ENCODE measurements at places on chromosomes 4 and X. TPM values are rescaled to one million over a fixed set of nuclear protein-coding genes. Genes with fewer than 3 reads are reported as not detected.

The XG gene
- 0.67 TPM for total RNA-seq

GRCh38 chrX:3712870-3713224 is 602 bp downstream of the PRKX start:
- ATAC-seq: no peak

- no peak for ATAC-seq
Measured at GRCh38 chrX:37454537-37455285, 105.5 kb downstream of the PRRG1 start.

The EDA2R gene
- total RNA-seq: 2.3 TPM

- no peak for ATAC-seq
Measured at GRCh38 chrX:118569676-118570075, 74.1 kb downstream of the DOCK11 start.

DNA sequence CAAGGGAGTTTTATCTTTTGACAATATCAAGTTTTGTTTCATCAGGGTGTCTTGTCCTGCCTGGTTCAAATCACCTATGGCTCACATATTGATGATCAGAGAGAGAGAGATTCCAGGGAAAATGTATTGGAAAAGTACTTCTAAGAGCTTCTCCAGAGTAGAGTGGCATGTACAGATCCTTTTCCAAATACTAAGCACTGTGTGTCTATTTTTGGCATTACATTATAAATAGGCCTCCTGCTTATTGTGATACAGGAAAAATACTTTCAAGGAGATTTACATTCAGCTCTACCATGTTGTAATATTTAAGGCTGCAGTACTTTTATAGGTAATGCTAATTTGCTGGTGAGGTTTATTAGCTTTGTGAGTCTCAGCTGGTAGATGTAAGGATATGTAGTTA is 100.8 kb downstream of the DCK start:
- no peak for ATAC-seq

- ATAC-seq: no peak
Measured at GRCh38 chrX:40530509-40530908, 50.3 kb upstream of the ATP6AP2 start.

GRCh38 chrX:46777971-46778810 is 19.3 kb upstream of the SLC9A7 start:
- no peak for ATAC-seq

DNA sequence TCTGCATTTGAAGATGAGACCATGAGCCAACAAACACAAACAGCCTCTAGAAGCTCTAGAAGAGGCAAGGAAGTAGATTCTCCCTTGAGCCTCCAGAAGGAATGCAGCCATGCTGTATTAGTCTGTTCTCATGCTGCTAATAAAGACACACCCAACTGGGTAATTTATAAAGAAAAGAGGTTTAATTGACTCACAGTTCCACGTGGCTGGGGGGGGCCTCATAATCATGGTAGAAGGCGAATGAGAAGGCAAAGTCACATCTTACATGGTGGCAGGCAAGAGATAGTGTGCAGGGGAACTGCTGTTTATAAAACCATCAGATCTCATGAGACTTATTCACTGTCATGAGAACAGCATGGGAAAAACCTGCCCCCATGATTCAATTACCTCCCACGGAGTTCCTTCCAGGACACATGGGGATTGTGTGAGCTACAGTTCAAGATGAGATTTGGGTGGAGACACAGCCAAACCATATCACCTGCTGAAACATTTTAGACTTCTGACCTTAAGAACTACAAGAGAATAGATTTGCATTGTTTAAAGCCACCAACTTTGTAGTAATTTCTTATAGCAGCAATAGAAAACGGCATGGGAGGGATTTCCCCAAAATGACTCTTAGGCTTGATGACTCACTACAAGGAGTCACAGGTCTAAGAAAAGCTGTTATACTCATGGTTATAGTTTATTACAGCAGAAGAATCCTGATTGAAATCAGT is 284.4 kb upstream of the SFRP2 start:
- no peak for ATAC-seq

The TMEM156 gene
- total RNA-seq: not detected

The SNX25 gene
- 27.9 TPM for total RNA-seq

The PIR gene
- 18.4 TPM for total RNA-seq

DNA sequence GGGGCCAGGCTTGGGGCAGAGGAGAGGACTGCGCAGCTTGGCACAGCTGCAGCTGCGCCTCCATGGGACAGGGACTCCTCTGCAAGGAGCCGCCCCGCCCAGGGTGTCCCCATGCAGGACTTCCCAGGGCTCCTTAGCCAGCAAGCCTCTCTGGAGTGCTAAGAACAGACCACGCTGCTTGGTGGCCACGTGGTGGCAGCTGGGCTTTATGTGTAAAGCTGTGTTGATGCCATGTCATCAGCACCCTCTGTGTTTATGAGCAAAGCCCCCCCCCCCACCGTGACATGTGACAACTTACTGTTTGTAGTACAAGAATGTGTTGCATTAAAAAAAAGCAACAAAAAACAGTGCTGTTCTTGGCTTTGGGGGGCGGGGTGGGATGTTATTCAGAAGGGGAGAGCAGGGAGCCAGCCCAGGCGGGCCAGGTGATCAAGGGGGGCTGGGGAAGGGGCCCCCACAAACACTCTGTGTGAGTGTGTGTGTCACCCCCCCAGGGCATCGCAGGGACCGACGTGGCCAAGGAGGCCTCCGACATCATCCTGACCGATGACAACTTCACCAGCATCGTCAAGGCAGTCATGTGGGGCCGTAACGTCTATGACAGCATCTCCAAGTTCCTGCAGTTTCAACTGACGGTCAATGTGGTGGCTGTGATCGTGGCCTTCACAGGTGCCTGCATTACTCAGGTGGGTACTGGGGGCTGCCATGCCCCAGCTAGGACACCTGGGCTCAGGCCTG is 40.3 kb downstream of the ATP2B3 start:
- no peak for ATAC-seq

The FAM133A gene
- not detected for total RNA-seq

- ATAC-seq: no peak
Measured at GRCh38 chr4:53510321-53510720, 81.0 kb downstream of the LNX1 start.

- ATAC-seq: no peak
Measured at GRCh38 chr4:525660-526059, 26.6 kb downstream of the PIGG start.

DNA sequence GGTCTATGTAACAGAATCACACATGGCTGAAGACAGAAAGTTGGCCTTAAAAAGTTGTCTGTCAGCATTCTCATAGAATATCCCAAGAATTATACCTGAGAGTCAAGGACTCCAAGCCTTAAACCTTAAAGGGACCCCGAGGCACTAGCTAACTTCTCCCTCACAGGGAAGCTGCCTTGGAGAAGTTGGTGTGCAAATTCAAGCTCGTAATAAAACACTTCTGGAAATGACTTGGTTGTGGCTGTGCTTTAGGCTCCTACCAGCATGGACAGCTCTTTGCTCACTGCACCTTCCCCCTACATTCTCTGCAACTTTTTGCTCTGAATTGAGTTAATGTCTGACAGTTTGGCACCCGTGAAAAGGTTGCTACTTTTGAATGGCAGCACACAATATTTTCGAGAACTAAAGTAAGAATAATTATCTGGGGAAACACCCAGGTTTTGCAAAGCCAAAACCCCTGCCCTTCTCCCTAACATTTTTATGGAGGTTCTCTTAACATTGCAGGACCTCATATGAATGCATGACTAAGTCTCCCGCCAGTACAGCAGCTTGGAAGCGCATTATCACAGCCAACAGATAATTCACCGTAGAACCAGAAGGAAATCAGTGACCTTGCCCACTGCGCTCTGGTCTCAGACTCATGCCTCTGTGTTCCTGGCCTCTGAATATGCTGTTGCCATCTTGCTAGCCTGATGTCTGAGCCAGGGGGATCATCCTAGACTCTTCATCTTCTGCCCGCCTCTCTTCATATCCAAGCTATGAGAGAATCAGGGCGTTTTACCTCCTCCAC is 91.0 kb downstream of the MGST2 start:
- ATAC-seq: no peak

GRCh38 chr4:15198070-15198727 is 195.9 kb downstream of the CPEB2 start:
- ATAC-seq: no peak

The RASL11B gene
- total RNA-seq: 2.2 TPM

- peak; percentile 28 for ATAC-seq
Measured at GRCh38 chr4:48315728-48316630, 25.4 kb upstream of the SLAIN2 start.

The ENPEP gene
- 2.9 TPM for total RNA-seq

- no peak for ATAC-seq
Measured at GRCh38 chr4:36088542-36088941, 155.8 kb downstream of the ARAP2 start.

GRCh38 chr4:55351824-55352223 is 5.8 kb downstream of the SRD5A3 start:
- no peak for ATAC-seq

- no peak for ATAC-seq
Measured at GRCh38 chr4:32462944-32463343, 1742.8 kb downstream of the PCDH7 start.

GRCh38 chrX:10944136-10944885 is 166.8 kb upstream of the HCCS start:
- no peak for ATAC-seq

- ATAC-seq: no peak
Measured at GRCh38 chr4:126440297-126440696, 1125.5 kb downstream of the FAT4 start.

DNA sequence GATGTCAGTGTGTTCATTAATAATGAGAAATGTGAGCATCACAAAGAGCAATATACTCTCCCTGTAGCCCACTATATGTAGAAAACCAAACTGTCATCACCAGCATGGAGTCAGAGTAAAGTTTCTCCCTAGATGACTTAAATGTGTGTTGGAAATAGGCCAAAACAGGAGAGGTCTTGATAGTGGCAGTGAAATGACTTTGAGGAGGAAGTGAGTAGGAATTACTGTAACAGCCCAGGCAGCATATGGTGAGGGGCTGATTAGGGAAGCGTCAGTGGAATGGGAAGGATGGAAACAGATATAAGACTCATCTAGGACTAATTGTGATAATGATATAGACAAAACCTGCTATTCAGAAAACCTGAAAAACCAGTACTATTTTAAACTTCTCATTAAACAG is 83.9 kb downstream of the ATXN3L start:
- ATAC-seq: no peak

The PRDX4 gene
- total RNA-seq: 51.7 TPM

The EPHA5 gene
- total RNA-seq: 0.73 TPM

DNA sequence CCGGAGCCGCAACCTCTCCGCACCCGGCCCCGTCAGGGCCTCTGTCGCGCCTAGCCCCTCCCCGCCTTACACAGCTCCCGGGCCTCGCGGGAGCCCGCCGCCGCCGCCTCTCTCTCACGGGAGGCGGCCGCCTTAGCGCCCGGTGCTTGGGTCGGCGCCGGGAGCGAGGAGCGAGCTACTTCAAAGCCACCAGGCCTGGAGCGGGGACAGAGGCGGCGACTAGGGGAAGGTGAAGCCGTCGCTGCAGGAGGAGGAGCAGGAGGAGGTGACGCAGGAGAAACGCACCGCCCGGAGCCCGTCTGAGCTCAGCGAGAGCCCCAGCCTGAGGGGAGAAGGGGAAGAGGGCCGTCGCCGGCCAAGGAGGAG is 250 bp downstream of the USP9X start:
- ATAC-seq: peak; percentile 25

The MAGEE1 gene
- 5.3 TPM for total RNA-seq

The RAB33A gene
- total RNA-seq: not detected

The WDFY3 gene
- total RNA-seq: 89.1 TPM

DNA sequence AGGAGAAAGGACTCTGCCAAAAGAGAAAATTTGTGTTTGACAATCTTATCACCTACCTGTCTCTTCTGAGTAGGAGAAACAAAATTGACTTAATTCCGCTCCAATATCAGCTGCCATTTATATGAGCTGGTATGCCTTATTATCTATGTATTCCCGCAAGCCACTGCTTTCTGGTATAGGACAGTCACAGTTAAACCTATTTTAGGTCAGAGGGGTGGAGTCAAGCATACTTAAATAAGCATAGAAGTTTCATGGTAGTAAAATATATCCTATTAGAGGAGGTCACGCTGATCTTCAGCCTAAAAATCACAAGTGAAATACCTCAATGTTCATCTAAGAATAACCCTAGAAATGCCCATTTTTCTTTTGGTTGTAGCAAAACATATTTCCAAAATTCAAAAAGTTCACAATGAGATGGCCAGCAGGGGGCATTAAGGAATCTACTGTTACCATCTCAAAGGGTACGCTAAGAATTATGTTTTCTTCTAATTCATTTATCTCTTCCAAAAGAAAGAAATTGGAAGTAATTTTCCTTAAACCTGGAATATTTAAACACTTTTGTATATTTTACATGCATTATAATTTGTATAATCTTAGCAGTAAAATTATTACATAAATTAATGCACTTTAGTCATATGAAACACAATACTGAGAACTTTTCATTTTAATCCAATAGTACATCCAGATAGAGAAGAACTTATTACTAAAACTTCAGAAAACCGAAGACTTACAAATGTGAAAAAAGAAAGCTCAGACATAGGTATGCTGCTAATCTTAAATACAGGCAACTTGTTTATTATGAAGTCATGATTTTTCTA is 10.5 kb downstream of the PPAT start:
- ATAC-seq: no peak

DNA sequence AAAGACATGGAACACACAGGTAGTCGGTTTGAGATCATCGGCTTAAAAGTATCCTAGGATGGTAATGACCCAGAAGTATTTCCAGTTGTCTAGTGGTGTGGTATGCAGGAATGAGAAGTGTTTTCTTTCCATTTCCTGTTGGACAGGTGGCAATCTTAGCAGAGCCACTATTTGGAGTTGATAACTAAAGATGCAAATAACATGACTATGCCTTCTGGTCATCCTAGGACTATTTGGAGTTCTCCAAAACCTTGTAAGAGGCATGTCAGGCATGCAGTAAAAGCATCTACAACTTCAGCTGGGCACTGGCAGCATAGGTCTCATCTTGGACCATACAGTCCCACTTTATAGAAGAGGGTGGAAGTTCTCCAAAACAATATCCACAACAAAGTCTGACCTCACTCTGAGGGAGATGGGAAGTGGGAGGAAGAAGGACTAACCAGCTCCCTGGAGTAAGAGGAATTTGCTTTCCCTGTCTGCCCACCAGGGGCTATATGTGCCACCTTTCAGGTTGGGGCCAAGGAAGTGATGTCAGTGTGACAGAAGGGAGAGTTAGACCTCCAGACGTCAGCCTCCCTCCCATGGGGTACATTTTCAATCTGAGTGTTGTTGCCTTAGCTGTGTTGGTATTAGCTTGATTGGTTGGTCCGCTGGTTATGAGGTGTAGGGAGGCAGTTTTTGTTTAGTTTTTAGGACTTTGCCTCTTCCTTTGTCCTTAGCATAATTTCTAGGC is 101.2 kb upstream of the MYOZ2 start:
- peak; percentile 21 for ATAC-seq

- no peak for ATAC-seq
Measured at GRCh38 chrX:44060221-44060620, 87.0 kb upstream of the NDP start.

DNA sequence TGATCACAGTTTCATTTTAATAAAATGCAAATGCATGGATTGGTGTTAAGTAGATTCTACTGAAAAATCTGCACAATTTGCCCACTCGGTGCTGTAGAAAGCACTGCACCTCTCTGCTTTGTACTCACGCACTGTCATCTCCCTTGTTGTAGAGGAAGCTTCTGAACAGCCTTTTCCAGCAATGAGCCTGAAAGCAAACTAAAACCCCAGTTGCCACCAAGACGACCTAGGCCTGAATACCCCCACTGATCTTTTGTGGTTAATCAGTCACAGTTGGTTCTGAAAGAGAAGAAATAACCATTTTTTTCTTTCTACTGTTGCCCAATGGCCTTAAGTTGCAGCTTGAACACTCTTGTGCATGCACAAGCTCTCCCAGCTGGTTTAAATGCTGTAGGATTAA is 229.8 kb downstream of the NLGN4X start:
- ATAC-seq: no peak

- ATAC-seq: no peak
Measured at GRCh38 chr4:139599076-139599475, 43.1 kb upstream of the SETD7 start.

The MGAT4D gene
- not detected for total RNA-seq
